Activated CD4-positive, alpha-beta T cell treated with anti-CD3 and anti-CD28 coated beads, Interleukin-2, amount 50 U/mL, for 1 hour (primary cell): ENCODE measurements at places on chromosomes 4 and X.

- DNase-seq, result no peak
Measured at GRCh38 chrX:2374086-2374485, 126.7 kb downstream of the DHRSX start.

- DNase-seq, result no peak
Measured at GRCh38 chr4:77854431-77855111, 8.1 kb upstream of the MRPL1 start.

DNA sequence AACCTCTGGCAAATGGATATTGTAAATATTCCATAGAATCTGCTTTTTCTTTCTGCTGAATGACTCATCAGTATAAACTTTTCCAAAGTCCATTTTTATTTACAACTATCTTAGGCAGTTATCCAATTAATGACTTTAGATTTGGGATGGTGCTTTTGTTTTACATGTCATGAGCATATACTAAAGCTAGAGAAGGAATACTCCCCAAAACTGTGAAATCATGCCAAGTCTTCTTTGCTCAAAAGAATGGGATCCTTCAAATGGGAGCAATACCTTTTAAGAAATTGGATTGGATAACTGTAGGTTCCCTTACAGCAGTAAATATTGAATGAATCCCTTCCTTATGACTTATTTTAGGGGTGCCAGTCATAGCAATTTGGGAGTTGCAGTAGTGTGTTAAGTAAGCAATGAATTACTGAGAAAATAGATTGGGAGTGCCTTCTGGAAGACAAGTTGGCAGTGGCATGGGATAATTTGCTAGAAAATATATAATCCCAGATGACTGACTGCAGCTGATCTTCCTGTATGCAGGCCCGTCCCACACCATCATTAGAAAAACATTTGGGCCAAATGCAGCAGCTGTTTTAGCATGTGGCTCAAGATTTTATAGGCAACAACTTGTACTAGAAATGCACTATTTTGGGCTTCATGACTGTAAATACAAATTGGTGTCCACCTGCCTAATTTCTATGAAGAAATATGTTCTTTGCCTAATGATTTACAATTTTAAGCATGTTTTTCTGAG lies 2.8 kb downstream of the TMPRSS11D start:
- no peak for DNase-seq

GRCh38 chrX:121310820-121311219 lies 263.4 kb downstream of the GLUD2 start:
- no peak for DNase-seq

GRCh38 chrX:132491191-132491590 lies 2.4 kb upstream of the MBNL3 start:
- DNase-seq, result no peak

- DNase-seq, result no peak
Measured at GRCh38 chr4:84699001-84699671, 116.2 kb downstream of the CDS1 start.

- no peak for DNase-seq
Measured at GRCh38 chr4:150229520-150229919, 151.3 kb downstream of the DCLK2 start.
